ENCODE measurements at places on chromosomes 3 and 15.

DNA sequence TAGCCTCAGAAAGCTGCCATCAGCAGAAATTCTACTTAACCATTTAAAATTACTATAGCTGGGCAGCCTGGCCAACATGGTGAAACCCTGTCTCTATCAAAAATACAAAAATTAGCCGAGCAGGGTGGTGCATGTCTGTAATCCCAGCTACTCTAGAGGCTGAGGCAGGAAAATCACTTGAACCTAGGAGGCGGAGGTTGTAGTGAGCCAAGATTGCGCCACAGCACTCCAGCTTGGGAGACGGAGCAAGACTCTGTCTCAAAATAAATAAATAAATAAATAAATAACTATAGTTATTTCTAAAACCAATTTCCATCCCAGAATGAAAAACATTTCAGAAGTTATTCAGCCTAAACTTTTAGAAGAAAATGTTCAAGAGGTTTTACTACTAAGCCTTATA is 25.1 kb downstream of the LRRFIP2 start:
- no peak for DNase-seq

- DNase-seq, result no peak
These were observed 994.7 kb downstream of the EPHA3 start for GRCh38 chr3:90102146-90102545.

DNA sequence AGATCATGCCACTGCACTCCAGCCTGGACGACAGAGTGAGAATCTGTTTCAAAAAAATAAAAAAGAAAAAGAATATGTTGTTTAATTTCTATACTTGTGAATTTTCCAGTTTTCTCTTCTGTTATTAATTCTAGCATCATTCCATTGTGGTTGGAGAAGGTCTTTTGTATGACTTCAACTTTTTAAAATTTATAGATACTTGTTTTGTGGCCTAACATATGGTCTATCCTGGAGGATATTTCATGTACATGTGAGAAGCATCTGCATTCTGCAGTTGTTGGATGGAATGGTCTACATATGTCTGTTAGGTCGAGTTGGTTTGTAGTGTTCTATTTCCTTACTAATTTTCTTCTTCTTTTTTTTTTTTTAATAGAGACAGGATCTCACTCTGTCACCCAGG is 35.6 kb downstream of the MAP1A start:
- no peak for DNase-seq

DNA sequence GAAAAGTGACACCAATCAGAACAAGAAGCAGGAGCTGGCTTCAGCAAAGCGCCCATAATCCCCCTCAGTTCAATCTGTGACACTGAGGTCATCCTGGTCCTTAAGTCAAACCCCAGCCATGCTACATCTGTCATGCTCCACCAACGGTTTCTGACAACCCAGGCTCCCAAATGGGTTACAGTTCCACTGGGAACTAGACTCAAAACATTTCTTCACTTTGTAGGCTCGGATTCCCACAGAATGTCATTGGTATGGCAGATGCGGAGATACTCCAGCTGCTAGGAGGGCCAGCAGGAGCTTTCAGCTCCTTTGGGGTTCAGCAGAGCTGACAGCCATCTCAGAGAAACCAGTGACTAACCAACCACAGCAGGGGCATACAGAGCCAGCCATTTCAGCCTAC is 48.9 kb downstream of the SUMF1 start:
- no peak for DNase-seq

GRCh38 chr3:141426404-141427034 is 58.2 kb downstream of the ZBTB38 start:
- no peak for DNase-seq

DNA sequence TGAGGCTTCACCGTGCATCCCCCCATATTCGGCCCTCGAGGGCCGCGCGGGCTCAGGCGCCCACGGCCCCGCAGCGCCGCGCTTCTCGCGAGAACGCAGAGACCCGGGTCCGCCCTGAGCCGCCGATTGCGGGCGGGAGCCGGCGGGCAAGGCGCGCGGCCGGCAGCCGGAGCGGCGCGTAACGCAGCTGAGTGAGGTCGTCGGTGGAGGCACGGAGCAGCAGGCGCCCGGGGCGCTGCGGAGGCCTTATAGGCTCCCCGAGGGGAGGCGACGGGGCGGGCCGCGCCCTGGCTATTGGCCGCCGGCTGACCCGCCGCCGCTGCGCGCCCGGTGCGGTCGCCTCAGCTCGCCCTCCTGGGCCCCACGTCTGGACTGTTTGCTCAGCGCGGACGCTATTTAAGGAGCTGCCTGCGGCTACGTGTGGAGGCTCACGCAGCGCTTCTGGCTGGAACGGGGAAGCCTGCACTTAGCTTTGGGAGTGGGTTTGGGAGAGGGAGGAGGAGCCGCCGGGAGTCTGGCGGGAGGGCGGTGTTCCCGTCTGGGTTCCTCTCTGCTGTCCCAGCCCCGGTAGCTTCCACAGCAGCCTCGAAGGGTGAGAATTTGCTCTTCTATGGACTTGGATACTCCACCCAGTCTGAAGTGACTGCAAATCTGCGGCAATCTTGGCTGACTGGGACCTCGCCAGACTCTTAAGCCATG is at the start of gene PLOD2:
PLOD2 (minus strand) TSS at position 221 of the 699 bp plus-strand sequence; CDS start at position 26, 195 bp downstream.
- DNase-seq, result no peak

GRCh38 chr3:87674397-87675161 is 384.2 kb downstream of the CGGBP1 start:
- no peak for DNase-seq

DNA sequence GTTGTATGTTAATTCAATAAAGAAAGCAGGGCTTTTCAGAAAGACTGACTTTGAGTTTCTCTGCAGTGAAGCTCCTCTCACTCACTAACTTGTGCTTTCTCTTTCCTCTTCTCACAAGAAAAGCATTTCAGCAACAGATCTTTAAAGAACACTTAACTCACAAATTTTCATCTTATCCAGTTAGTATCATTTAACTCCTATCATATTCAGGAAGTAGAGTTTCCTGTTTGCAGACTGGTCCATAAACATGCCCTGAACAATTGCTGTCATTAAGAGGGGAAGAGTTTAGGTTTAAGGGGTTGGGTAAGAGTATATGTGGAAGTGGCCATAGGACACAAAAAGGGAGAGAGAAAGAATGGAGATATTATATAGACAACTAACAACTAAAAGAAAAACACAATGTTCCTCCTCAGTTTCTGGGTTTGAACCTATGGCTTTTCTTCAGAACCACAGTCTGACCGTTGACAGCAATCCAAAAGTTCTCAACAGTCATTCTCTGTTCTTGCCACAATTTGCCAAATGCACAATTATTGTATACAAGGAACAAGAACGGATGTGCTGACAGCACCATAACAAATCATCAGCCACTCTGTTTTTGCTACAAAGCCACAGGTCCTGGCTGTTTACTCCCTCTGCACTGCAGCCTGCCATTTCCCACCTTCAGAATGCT is 63.9 kb downstream of the CHAC1 start:
- no peak for DNase-seq

GRCh38 chr3:156674911-156675829 is 780 bp downstream of the TIPARP start:
- DNase-seq, result peak; percentile 34

DNA sequence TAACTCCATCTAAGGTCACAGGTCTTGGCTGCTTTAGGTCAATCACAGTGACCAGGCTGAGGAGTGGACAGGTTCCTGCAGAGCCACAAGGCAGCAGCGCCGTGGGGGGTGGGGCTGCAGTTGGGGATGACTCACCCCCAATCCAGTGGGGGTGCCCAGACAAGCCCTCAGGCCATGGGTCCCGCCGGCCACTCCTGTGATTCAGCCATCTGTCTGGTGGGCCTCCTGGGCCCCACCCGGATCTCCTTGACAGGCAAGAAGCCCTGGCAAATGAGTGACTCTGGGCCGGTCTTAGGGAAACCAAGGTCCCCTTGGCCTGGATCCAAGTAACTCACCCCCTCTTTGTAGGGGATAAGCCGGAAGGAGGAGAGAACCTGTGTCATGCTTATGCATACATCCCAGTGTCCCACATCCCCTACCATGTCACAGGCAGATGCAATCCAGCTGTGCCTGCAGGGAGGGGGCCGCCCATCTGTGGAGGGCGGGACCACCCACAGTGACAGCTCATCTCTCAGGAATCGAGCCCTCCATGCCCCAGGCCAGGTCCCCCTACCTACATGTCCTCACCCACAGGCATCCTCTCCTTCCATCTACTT is 495 bp upstream of the COL7A1 start:
- DNase-seq, result no peak

DNA sequence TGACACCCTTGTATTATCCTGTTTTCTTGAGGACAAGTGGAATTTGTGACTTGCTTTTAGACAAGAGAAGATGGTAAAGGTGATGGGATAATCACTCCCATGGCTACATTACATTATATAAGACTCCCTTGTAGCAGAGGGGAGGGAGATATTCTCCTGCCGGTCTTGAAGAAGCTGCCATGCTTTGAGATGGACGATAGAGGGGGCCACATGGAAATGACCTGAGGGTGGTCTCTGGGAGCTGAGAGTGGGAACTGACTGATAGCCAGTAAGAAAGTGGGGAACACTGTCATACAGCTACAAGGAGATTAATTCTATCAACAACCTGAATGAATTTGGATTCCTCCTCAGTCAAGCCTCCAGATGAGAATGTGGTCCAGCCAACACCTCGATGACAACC is 540.1 kb downstream of the NTRK3 start:
- DNase-seq, result no peak

DNA sequence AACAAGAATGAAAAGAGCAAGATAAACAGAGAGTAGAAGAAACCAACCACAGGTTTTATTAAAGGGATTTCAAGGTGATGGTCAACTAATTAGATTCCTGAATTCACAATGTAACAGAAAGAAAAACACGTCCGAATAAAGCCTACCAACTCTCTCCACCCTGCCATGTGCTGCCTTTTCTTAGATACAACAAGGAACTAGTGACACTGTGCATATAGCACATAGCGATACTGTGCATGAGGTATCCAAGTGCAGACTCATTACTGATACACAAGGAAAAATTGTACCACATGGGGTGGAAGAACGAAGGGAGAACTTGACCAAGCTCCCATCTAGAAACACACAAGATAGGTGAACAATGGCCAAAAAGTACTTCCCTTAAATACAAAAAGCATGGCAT is 154.6 kb downstream of the MAGI1 start:
- DNase-seq, result no peak

GRCh38 chr3:40450438-40450837 is 6.7 kb upstream of the RPL14 start:
- no peak for DNase-seq

- no peak for DNase-seq
These were observed 8.8 kb downstream of the RPL32 start for GRCh38 chr3:12832350-12833221.

GRCh38 chr3:143884861-143885260 is 36.6 kb upstream of the SLC9A9 start:
- no peak for DNase-seq

- no peak for DNase-seq
These were observed 360.9 kb upstream of the CBLB start for GRCh38 chr3:106229495-106230278.

DNA sequence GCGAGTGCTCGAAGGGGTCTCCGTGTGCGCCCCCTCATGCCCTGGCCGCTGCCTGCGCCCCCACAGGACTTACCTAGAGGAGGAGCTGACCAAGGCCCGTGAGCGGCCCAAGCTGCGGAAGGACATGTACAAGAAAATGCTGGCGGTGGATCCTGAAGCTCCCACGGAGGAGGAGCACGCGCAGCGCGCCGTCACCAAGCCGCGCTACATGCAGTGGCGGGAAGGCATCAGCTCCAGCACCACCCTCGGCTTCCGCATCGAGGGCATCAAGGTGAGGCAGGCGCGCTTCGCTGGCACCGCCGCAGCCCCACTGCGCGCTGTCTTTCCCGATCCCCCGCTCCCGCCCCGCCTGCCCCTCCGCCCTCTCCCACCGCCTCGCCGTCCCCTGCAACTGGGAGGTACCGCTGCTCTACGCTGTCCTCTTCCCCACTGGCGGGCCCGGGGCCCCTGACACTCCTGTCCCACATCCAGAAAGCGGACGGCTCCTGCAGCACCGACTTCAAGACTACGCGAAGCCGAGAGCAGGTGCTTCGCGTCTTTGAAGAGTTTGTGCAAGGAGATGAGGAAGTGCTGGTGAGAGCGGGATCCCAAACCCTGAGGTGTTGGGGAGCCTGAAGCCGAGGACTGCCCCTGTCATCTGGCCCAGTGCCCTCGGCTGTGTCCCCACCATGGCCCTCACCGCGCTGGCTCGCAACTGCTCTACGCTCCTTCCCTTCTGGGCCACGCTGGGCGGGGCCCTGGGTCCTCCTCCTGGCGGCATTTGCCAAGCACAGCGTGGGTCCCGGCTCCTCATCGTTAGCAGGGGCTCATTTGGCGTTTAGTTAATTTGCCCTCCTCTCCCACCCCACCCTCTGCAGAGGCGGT is 8.5 kb downstream of the ITPKA start:
- DNase-seq, result peak; percentile 15

DNA sequence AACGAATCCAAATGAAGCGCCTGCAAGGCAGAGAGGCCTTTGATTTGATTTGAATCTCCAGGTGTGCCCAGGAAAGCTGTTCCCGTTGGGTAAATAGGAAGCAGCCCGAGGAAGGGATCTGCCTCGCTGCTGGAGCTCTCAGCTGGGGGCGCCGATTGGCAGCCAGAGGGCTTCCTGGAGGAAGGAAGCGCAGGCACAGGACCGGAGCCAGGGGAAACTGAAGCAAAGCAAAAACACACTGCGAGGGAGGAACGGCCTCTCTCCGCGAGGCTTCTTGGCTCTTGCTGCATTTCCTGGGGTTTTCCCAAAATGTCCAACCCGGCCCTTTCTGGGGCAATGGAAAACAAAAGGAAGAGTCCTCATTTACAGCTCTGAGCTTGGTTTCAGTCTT is 80.3 kb downstream of the TMEM266 start:
- no peak for DNase-seq

All from effector CD8-positive, alpha-beta T cell (primary cell).